ENCODE measurements at places on chromosomes 12 and 14.

- DNase-seq, result peak; percentile 59
Observed at GRCh38 chr12:51217133-51217967, 512 bp downstream of the POU6F1 start.

- no peak for DNase-seq
Observed at GRCh38 chr14:78073028-78073427, 97.1 kb upstream of the NRXN3 start.

- DNase-seq, result no peak
Observed at GRCh38 chr12:127680516-127680915, 586.5 kb upstream of the TMEM132C start.

- DNase-seq, result no peak
Observed at GRCh38 chr12:32693036-32693435, 13.9 kb downstream of the DNM1L start.

DNA sequence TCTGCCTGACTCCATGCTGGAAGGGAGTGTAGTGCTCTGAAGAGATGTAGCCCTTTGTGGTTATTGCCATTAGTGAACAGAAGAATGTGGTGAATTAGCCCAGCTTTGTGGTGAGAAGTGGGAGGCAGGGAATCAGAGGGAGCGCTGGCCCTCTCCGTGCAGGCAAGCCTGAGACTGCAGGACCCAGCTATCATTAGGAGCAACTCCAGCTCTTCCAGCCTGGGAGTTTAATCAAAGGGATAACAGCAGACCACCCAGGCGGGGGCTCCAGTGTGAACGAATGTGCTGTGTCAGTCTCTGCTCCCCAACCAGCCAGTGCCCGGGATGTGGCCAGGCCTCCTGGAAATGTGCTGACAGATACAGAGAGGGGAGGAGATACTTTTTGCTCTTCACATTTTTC is 142.7 kb downstream of the TTLL5 start:
- DNase-seq, result no peak

- no peak for DNase-seq
Observed at GRCh38 chr12:92529944-92530343, 172.8 kb upstream of the PLEKHG7 start.

GRCh38 chr14:29463727-29464395 is 463.8 kb downstream of the PRKD1 start:
- no peak for DNase-seq

GRCh38 chr12:11638315-11638916 is 11.1 kb upstream of the ETV6 start:
- DNase-seq, result no peak

DNA sequence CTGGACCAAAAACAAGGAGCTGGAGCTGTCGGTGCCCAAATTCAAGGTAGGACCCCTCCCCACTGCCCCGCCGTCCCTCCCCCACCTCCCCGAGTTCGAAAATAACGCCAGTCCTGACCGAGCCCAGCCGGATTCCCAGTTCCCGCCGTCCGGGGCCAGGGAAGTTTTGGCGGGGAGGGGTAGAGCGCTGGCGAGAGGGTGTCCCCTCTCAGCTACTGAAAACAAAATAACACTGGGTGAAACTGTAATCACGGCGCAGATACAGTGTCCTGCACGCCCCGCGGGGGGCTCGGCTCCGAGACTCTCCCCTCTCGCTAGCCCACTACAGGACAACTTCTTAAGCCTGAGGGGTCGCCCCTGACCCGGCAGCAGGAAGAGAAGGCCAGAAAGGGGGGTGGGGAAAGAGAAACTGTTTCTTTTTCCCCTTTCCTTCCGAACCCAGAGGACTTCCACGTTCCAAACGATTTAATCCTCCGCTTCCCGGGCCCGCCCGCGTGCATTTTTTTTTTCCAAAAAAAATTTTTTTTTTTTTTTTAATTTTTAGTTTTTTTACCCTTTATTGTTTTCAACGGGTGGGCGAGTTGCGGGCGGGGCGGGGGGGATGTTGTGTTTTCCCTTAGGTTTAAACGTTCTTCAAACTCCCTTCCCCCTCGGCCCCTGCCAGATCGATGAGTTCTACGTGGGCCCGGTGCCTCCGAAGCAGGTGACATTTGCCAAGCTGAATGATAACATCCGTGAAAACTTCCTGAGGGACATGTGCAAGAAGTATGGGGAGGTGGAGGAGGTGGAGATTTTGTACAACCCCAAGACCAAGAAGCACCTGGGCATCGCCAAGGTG is 1.6 kb downstream of the SETD1B start:
- DNase-seq, result no peak

DNA sequence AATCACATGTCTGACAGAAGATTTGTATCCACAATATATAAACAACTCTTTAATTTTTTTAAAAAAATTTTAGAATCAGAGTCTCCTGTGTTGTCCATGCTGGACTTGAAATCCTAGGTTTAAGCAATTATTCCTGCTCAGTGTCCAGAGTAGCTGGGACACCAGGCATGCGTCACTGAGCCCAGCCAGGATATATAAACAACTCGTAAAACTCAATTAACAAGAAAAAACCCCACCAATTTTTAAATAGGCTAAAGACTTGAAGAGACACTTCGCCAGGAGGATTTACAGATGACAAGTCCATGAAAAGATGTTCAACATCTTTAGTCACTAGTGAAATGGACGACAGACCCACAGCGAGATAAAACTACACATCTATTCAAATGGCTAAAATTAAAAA is 2.0 kb upstream of the SCN8A start:
- no peak for DNase-seq

DNA sequence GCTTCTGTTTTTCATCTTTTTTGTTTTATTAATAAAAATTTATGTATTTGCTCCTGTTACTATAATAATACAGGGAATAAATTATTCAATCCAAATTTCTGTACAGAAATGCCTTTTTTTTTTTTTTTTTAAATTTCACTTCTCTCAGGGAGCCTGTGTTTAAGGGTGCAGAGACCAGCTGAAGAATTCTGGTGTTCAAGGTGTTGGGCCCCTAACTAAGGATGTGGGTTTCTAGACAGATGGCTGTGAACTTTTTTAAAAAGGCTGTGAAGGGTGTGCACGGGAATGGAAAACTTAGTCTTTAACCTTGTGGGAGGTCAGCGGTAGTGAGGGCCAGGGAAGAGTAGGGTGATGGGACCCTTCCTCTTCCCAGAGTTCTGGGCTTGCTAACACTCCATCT is 1.3 kb upstream of the DTX3 start:
- no peak for DNase-seq

DNA sequence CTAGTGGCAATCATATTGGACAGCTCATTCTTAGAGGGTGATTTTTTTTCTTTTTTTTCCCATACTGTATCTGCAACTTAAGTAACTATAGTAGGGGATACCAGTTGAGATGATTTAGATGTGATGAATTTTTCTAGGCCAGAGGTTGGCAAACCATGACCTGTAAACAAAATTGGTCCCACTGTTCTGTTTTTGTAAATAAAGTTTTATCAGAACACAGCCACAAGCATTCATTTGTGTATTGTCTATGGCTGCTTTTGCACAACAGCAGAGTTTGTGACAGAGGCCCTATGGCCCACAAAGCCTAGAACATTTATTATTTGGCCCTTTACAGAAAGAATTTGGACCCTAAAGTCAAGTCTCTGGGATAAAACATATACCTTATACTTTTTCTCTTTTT is 11.4 kb downstream of the ARF6 start:
- DNase-seq, result no peak

DNA sequence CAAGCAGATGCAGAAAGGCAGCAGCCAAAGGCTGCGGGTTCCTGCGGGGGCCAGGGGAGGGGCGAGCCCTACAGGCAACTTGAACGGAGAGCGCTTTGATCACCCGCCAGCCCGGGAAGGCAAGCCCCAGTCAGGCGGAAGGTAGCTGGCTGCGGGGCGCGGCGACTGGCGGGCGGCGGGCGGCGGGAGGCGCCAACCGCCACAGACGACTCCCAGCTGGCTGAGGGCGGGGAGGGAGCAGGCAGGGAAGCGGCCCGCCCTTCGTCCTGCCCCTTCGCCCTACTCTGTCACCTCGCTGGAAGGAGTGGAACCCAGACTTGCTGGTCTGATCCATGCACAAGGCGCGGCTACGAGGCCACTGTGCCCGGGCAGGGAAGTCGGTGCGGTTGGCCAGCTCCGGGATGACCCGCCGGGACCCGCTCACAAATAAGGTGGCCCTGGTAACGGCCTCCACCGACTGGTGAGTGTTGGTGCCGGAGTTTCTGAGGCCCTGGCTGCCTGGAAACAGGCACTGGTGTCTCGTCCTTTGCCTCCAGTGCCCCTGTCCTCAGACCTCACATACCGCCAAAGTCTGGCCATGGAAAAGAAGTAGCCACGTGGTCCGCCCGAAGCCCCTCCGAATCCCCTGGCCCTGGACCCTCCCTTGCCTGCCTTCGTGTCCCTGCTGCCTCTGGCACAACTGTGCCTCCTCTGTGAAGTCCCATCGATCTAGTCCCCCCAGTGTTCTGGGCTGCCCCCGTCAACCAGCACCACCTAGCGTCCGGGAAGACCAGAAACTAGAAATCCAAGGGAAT is 15.4 kb upstream of the CARMIL3 start:
- peak; percentile 64 for DNase-seq

- no peak for DNase-seq
Observed at GRCh38 chr14:74525361-74525851, 31.8 kb downstream of the ISCA2 start.

DNA sequence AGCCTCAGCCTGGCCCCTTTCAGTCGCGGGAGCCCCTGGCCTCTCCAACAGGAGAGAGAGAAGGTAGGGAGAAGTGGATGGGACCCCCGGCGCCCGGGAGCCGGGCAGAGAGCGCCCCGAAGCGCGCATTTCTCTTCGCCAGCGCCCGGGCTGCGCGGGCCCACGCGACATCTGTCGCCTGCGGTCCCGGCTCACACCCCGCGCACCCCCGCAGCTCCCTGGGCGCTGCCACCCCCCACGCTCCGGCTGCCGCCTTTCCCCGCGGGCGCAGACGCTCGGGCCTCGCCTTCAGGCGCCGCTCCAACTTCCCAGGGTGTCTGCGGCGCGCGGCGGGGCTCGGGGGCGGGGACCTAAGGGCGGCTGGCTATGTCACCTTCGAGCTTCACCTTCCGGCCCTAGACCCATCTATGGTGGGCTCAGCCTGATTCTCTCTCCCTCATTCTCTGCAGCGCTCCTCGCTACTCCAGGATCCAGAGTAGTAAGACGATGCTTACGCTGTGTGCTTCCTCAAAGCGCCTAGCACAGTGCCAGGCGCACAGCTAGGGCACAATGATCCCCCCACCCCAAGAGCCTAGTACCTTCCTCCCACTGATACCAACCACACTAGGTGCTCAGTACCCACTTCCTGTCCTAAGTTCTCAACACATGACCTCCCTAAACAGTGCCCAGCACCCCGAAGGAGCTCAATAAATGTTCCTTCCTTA is 1.6 kb downstream of the HRK start:
- DNase-seq, result no peak

GRCh38 chr12:75883241-75883640 is 148.3 kb downstream of the PHLDA1 start:
- no peak for DNase-seq

DNA sequence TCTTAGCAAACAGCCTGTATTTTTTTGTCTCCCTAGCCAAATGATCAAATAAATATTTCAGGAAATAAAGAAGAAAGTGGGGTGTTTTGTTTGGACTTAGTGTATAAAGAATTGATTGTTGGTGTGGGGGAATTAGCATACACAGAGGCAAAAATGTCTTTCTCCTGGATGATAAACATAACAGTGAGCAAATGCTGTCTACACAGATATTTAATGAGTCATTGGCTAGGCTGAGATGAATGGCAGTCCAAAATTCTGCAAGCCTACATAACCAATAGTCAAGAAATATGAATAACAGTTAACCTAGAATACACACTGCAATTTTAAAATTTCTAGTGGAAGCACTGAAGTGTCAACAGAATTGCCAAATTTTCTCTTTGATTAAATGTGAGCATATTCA is 35.8 kb downstream of the MYF5 start:
- DNase-seq, result no peak

- DNase-seq, result no peak
Observed at GRCh38 chr12:3220382-3221321, 143.5 kb downstream of the TSPAN9 start.

DNA sequence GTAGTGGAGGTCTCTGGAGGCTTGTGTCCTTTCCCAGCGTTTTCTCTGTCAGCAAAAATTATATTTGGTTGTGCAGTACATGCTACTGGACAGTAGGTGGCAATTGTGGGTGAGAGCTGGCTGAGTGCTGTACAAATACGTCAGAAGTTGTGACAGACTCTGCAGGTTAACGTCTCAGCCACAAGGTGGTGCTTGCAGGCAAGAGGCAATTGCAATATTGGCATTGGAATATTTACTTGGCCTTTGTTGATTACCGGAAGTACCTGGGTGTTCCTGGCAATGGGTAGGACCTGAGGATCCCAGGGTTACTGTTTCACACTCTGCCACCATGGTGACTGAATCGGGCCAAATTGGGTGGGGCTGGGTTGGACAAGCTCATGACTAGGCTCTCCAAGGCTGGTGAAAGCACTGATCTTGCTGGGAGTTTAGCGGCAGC is 333.9 kb upstream of the LMO3 start:
- no peak for DNase-seq

- DNase-seq, result no peak
Observed at GRCh38 chr12:93128332-93128707, 199.2 kb upstream of the EEA1 start.

DNA sequence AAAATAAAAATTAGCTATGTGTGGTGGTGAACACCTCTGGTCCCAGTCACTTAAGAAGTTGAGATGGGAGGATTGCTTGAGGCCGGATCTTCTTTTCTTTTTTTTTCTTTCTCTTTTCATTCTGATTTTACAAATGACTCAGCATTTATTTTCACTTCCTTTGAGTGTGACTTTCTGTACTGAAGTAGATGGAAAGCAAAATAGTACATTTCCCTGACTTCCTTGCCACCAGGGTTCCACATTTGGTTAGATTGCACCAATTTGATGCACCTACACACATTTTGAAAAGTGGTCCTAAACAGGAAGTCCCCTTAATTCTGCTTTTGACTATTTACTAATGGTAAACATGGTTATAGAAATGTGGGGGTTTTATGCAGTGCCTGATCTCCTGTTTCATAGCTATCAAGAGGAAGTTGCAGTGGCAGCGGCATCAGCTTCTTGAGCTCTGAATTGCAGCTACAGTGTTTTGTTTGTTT is 13.0 kb upstream of the LEMD3 start:
- no peak for DNase-seq

- DNase-seq, result no peak
Observed at GRCh38 chr14:83006121-83006670, 1472.5 kb upstream of the SEL1L start.

All from dorsolateral prefrontal cortex (tissue), 122 donors.